ENCODE measurements at places on chromosomes 3 and 15.

GRCh38 chr3:110067527-110067926, 730.2 kb upstream of the DPPA4 start:
- no peak for DNase-seq

GRCh38 chr15:35383506-35383905, 162.5 kb downstream of the DPH6 start:
- no peak for DNase-seq

DNA sequence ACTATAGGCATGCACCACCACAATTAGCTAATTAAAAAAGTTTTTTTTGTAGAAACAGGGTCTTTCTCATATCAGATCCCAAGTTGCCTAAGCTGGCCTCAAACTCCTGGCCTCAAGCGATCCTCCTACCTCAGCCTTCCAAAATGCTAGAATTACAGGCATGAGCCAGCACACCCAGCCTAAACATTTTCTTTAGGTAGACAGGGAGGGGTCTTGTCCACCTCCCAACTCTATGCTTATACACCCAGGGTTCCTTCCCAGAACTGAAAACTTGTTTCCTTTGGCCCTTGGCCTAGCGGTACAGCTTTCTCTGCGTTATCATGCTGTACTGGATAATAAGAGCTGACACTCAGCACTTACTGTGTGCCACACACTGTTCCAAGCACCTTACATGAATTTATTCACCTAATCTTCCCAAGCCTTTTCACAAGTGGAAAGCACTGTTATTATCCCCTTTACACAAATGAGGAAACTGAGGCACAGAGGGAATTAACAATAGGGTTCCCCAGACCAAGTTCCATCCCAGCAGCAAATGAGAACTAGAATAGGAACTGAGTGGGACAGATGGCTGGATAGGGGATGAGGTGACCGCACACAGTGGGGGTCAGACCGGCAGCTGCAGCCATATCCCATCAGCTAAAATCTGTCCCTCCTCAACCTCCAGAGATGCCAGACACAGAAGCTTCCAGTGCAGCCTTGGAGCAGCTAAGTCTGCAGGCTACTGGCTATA, 150.8 kb downstream of the MEGF11 start:
- no peak for DNase-seq

GRCh38 chr15:62416526-62416925, 251.4 kb upstream of the C2CD4B start:
- DNase-seq = no peak

- no peak for DNase-seq
Observed at GRCh38 chr3:50662408-50662807, 12.3 kb upstream of the DOCK3 start.

Data from hippocampal formation (tissue), 2 donors.